SJCRH30 (cell line): ENCODE measurements at places on chromosomes 1 and 21. TPM values are rescaled to one million over a fixed set of nuclear protein-coding genes. Genes with fewer than 3 reads are reported as not detected.

DNA sequence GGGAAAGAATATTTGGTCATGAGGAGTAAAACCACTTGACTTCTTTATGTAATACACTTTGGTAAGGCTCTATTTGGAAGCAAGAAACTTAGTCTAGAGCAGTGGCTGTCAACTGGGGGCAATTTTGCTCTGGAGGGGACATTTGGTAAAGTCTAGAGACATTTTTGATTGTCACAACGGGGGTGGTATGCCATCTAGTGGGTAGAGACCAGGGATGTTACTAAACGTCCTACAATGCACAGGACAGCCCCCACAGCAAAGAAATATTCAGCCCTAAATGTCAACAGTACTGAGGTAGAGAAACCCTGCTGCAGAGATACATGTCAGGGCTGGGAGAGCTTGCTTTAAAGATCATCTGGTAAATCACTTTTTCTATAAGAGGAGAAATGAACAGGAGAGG lies 13.5 kb downstream of the FUCA1 start:
- DNase-seq = no peak

DNA sequence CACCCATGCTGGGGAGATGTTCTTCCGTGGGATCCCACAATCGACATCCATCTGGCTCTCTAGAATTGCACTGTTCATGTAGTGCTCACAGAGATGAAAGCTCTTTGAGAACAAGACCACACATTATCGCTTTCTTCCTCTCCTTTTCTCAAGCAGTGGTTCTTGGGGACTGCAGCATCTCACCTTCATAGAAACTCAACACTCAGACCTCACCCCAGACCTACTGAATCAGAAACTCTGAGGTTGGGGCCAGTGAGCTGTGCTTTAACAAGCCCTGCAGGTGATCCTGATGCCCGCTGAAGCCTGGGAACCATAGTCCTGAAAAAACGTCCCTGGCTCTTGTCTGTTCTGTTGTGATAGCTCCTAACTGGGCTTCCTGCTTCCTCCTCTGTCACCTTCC lies 251.3 kb upstream of the FGGY start:
- no peak for DNase-seq

DNA sequence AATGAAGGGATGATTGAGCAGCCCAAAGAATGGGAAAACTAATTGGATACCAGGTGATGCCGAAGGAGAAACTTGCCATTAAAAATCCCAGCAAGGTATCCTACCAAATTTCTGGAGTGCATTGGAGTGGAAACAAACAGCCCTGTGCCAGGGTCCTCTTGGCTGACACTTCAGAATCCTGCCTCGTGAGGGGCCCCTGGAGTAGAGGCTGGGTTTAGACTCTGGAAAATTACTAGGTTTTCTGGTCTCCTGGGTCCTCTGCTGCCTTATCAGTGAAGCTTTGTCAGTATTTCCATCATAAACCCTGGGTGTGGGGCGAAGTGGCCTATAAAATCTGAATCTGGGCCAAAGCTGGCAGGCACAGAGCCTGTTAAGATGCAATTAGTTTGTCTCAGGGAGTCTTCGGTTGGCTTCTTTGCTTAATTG lies 289.2 kb upstream of the USP24 start:
- DNase-seq = no peak

DNA sequence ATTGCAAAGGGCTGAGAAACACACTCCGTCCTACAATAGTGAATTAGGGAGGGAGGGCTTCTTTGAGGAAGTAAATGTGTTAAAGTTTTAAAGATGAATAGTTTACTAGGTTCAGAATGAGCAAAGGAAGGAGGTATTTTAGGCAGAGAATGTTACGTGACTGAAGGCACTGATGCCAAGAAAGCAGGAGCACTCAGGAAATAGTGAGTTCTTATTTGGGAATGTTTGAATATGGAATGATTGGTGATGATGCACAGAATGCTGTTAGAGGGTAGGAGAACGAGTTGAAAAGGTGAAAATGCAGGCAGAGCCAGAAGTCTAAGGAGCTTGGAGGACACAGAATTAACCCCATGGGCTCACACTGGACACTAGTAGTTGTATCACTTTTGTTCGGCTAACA lies 108.0 kb downstream of the NRIP1 start:
- DNase-seq = no peak

- DNase-seq = no peak
These were observed 685 bp upstream of the SYT6 start for GRCh38 chr1:114154146-114154962.

GRCh38 chr1:41662765-41663437 lies 178.4 kb upstream of the EDN2 start:
- DNase-seq = peak; percentile 49

DNA sequence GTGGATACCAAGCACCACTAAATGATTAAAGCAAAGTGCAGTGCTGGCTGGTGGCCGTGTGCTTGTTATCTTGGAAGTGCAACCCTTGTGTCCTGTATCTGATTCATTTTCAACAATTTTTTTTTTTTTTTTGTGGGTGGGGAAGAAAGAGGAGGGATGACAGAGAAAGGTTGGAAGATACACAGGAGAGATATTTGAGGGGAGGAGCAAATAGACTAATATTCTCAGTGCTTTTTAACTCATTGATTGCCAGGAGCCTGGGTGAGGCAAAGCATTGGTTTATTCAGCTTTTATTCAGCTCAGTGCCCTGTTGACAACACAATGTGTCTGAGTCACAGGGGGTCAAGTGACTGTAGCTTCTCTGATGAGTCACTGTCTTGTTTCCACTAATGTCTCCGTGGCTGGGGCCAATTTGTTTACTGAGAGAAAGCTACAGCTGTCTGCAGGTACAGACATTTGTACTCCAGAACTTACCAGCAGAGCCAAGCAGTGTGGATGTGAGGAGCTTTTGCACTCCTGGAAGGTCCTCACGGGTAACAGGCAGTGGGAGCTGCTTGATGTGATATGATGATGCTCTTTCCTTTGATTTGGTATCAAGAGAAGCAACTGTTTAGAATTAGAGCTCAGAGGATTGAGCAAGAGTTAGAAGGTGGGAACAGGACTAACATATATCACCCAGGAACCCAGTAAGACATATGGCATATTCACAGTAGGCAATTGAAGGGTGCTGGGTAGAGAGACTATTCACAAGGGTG lies 23.6 kb upstream of the DNM3 start:
- DNase-seq = peak; percentile 65

DNA sequence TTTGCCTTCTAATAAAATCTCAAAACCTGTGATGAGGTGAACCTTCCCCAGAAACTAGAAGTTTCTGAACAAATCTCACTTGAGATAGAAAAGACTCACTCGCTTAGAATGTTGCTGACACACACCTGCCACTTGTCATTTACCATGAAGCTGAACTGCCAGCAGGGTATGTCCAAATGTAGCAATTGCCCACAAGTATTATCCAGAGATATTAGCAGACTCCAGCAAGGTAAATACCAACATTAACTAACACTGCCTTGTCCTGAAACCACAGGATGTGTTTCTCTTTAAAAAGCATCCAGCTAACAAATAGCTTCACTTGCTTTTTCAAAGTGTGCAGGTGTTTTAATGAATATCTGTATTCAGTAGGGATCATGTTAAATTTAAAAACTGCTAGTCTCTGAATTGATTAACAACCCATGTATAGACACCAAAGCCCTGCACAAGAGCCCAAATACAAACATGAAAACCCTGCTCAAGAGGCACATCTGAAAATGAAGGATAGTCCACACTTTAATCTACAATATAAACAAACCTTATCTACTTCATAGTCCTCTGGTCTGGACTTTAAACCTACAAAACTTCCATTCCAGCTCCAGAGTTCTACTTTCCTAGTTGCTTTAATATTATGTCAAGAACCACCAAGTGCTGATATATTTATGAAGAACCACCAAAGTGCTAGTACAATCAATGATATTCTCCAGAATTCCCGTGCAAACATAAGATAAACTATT lies 19.3 kb downstream of the KRTAP8-1 start:
- DNase-seq = no peak

- DNase-seq = no peak
These were observed 19.0 kb downstream of the KIAA0040 start for GRCh38 chr1:175173531-175173930.

DNA sequence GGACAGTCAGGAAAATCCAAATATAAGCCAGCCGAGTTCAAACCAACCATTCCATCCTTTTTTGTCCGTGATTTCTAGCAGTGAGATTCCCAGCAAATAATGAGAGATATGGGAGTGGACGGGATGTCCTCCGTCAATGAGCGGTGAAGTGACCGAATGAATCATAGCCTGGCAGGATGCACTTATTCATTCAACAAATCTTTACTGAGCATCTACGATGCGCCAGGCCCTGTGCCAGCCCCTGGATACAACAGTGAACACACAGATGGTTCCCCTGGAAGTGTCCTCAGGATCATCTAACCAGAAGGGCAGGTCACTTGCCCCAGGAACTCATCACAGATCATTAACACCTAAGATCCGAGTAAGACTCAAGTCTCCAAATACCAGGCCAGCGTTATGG lies 8.2 kb upstream of the PLEKHA6 start:
- DNase-seq = no peak

- DNase-seq = no peak
These were observed 12.0 kb downstream of the PGLYRP4 start for GRCh38 chr1:153336650-153337049.

DNA sequence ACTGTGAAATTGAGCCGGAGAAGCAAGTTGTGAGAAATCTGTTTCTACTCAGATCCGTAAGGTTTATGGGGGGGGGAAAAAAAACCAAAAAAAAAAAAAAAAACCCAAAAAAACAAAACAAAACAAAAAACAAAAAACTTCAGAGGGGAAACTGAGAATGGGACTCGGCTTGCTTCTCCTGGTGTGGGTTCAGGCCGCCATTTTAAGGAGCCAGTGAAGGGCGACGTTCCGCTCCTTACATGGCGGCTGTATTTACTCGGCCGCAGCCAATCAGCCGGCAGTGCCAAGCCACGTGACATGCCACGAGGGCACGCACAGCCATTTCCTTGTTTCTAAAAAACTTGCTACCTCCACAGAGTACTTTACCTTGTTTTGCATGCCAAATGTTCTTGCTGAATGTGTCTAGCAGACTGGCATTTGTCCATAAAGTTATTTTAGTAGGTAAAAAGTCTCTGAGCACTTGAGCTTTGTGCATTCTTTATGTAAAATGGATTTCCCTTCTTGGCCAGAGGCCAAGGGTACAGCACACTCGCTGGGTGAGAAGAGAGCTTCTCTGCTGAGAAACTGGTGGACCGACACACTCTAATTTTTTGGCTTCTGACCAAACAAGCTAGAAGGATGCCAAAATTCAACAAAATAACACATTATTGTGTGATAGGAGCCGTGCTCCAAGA lies 101.8 kb downstream of the NFIA start:
- DNase-seq = peak; percentile 97

GRCh38 chr1:149967646-149968045 lies 31.0 kb upstream of the MTMR11 start:
- no peak for DNase-seq

- no peak for DNase-seq
These were observed 703 bp upstream of the KRTAP12-1 start for GRCh38 chr21:44682580-44683151.

DNA sequence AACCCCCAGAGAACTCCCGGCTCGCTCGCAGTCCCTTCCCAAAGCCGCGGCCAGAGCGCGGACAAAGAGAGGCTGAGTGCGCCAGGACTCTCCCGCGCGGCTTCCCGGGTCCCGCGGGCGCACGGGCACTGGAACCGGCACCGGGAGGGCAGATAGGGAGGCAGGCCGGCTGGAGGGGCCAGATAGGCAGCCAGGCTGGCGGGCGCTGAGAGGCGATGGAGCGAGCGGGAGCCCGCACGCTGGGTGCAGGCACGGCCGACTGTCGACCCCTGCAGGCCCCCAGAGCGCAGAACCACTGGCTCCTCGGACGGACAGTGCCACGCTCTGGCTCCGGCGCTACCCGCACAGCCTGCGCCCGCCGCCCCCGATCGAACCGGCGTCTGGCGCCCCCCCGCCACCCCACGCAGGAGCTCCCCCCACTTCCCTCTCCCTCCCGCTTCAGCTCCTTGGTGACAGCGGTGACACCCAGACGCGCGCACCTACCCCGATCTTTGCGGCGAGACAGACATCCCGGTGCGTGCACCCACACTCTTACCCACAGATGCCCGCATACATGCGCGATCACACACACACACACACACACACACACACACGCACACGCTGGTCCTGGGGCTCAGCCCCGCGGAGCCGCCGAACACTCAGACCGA lies 534 bp downstream of the SLC6A9 start:
- DNase-seq = peak; percentile 69

DNA sequence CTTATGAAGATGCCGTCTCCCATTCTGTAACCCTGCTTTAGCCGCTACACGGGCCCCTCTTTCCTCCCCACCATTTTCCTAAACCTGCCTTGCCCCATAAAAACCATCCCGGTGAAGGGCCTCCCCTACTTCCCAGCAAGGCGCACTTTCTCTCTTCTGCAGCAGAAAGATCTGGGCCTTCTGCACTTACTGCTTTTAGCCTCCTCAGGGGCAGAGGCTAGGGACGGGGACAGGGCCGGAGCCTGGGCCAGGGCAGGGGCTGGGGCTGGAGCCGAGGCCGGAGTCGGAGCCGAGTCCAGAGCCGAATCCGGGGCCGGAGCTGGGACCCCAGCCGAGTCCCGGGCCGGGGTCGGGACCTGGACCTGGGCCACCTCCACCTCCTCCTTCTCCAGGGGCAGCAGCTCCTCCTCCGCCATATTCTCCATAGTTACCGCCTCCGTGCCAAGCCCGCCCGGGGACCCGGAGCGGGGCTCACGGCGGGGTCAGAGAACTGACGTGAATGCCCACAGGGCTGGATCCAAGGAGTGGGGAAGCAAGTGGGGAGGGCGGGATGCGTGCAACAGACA lies 382 bp downstream of the TRMT1L start:
- DNase-seq = peak; percentile 46

GRCh38 chr1:181483285-181484195 lies at the start of gene CACNA1E:
CACNA1E (plus strand) TSS chr1:181483517; CDS start chr1:181483745, 228 bp downstream.
- no peak for DNase-seq

The RBP7 gene
- total RNA-seq = not detected in 2 replicates

The ZSWIM5 gene
- 0.08 and 0.18 TPM in 2 replicates for total RNA-seq

The CHTOP gene
- total RNA-seq = 60.2 and 68.2 TPM in 2 replicates

The PIK3CD gene
- 2.0 and 2.5 TPM in 2 replicates for total RNA-seq

The ZC3H11A gene
- total RNA-seq = 136 and 153 TPM in 2 replicates

The TAS1R1 gene
- total RNA-seq = 0.14 and 0.20 TPM in 2 replicates

The CFAP45 gene
- 0.41 and 0.42 TPM in 2 replicates for total RNA-seq

The CENPS gene
- 15.5 and 16.1 TPM in 2 replicates for total RNA-seq

The CHAF1B gene
- 18.7 and 19.5 TPM in 2 replicates for total RNA-seq

The SPATA6 gene
- 3.0 and 3.4 TPM in 2 replicates for total RNA-seq

The CFAP74 gene
- total RNA-seq = not detected in 2 replicates
